SK-N-DZ (cell line): ENCODE measurements at places on chromosomes 2 and 18.

GRCh38 chr2:15076668-15077067 is 444.2 kb downstream of the LRATD1 start:
- no peak for DNase-seq

GRCh38 chr2:25270061-25270460 is 71.7 kb downstream of the DNMT3A start:
- no peak for DNase-seq

GRCh38 chr2:74707837-74708236 is 53.8 kb downstream of the SEMA4F start:
- DNase-seq = no peak

DNA sequence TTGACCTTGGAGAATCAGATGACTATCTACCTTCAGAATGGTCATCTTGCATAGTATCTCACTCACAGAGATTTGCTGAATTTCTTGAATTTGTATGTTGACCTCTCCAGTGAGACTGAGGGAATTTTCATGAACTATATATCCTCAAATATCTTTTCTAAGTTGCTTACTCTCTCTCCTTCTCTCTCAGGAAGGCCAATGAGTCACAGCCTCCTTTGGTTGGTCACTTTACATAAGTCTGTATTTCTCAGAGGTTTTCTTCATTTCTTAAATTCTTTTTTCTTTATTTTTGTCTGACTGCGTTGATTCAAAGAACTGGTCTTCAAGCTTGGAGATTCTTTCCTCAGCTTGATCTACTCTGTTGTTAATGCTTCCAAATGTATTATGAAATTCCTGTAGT is 51.7 kb downstream of the VIT start:
- DNase-seq = no peak

DNA sequence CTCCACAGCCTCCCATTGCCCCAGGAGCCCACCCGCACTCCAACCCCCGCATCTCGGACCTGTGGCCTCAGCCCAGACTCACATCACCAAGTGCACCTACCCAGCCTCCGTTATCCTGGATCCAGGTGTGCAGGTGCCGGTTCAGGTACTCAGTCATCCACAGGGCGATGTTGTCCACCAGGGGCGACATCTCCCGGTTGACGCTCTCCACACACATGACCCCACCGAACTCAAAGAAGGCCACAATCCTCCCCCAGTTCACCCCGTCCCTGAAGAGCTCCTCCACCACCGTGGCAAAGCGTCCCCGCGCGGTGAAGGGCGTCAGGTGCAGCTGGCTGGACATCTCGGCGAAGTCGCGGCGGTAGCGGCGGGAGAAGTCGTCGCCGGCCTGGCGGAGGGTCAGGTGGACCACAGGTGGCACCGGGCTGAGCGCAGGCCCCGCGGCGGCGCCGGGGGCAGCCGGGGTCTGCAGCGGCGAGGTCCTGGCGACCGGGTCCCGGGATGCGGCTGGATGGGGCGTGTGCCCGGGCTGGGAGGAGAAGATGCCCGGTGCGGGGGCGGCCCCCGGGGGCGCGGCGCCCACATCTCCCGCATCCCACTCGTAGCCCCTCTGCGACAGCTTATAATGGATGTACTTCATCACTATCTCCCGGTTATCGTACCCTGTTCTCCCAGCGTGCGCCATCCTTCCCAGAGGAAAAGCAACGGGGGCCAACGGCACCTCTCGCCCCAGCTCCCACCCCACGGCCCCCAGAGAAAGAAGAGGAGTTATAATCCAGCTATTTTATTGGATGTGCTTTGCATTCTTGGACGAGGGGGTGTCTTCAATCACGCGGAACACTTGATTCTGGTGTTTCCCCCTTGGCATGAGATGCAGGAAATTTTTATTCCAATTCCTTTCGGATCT is 1.3 kb downstream of the BCL2 start:
- DNase-seq = peak; percentile 77

GRCh38 chr2:134875309-134875708 is 36.9 kb downstream of the ACMSD start:
- no peak for DNase-seq

DNA sequence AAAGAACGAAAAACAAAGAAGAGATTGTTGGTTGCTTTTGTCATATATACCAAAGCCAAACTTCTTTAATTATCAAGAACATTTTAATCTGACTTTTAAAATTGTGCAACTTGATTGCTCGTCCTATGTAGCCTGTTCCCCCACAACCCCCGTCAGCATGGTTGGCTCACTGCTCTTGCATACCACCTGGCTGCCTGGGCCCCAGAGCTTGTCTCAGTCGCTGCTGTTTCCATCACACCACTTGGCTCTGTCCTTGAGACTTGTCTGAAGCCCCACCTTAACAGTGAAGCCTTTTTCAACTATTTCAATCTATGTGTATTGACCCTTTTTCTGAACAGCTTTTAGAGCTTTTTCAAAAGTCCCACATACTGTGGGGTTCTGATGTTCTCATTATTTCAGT is 270.8 kb downstream of the ZNF407 start:
- DNase-seq = no peak

DNA sequence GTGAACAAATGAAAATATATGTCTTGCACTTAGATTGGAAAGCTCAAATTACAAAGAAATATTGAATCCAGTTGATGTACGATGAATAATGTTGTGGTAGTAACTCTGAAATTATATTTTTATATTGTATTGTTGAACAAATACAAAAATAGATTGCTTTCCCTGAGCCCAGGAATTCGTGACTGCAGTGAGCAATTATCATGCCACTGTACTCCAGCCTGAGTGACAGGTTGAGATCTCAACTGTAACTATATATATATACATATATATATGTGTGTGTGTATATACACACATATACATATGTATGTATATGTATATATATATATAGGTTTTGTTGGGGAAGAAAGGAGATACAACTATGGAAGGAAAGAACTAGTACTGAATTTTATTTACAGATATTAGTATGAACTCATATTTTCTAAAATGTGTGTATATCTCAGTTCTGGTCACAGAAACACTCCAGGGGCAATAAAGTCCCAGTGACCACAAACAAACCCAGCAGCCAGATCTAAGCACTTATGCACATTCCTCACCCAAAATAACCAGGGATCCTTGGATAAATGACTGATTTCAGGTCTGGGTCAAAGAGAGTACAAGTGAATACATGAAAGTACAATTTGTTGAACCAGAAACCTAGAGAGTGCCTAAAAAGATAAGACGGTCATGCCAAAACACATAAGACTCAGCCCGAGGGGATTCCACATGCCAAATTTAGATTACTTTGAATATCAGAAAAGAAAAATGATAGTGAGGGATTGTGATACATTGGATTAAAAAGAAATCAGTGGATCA is 146.3 kb downstream of the TMX3 start:
- DNase-seq = no peak

DNA sequence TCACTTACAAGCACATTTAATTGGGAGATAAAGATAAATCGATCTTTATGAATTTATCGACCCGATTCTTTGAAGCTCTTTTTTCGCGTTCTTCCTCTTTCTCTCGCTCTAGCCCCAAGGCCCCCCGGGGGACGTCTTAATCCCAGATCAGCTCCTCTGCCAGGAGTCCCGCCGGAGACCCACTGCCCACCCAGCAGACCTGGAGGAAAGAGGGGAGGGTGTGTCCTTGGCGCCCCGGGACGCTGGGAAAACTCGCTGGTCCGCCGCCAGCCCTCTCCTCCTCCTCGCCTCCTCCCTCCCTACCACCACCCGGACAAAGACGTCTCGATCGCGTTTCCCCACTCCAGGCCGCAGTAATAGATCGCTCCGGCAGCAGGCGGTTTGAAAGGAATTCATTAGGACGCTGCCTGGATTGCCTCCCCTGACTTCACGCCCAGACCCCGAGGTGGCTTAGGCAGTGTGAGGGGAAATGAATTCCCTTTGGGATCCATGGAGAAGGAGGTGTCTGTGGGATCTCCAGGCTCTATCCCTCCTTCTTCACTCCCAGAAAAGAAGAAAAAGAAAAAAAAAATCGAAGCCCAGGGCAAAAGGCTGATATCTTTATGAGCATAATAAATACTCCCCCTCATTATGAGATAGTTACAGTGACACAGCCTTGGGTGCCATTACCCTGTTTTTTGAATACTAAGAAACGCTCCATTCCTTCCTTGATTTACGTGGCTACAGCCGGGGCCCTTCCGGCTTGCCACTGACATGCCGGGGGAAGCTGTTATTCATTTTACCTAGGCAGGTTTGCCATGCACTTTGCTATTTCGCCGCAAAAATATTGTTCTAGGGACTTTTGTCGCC is 1.8 kb upstream of the GBX2 start:
- DNase-seq = no peak

DNA sequence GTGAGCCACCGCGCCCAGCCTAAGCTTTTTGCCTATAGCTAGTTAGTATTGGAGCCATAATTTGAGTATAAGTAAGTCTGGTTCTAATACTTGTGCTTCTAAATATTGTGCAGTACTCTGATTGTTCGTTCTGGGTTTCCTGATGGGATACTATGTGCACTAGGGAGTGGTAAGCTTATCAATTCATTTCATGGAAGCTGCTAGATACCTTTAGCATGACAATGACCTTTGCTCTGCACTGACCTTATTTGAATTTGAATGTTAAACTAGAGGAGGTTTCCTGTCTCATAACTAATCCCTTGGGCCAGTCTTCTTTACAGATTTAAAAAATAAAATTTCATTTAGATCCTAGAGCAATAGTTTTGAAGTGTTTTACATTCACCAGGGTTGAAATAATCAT is 125.1 kb downstream of the GPD2 start:
- no peak for DNase-seq

GRCh38 chr2:36511858-36512603 is 85.9 kb downstream of the FEZ2 start:
- no peak for DNase-seq

DNA sequence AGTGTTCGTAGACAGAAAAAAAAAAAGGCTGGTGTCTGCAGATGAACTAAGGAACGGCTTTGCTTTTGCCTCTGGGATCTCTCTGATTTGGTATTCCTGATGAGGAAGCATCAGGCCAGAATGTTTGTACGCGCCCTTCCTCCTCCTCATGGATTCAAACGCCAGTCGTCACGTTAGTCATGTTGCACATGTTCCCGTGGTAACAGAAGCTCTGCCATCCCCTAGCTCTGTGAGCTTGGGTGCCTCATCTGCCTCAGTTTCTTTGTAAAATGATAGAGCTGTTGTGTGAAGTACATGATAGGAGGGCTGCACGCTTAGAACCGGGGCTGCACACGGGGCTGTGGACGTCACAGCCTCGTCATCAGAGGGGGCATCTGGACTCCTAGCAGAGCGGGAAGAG is 47.0 kb downstream of the TSHZ1 start:
- DNase-seq = no peak

GRCh38 chr2:84278386-84278785 is 180.7 kb downstream of the SUCLG1 start:
- no peak for DNase-seq

DNA sequence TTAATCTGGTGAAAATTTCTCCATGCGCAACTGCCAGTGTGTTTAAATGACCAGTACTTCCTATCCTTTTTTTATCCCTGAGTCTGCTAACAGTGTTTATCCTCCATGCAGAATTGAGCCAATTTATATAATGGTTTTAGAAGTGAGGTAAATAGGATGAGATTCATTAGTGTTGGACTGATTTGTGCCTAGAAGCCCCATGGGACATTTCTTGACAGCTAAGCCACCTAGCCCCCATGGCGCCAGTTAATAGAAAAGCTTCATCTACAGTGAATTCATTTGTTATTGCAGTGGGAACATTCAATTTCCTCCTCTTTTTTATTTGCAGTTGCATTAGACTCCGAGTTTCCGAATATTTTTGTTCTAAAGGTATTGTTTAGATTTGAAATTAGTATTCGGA is 175.6 kb downstream of the ARL6IP6 start:
- no peak for DNase-seq

DNA sequence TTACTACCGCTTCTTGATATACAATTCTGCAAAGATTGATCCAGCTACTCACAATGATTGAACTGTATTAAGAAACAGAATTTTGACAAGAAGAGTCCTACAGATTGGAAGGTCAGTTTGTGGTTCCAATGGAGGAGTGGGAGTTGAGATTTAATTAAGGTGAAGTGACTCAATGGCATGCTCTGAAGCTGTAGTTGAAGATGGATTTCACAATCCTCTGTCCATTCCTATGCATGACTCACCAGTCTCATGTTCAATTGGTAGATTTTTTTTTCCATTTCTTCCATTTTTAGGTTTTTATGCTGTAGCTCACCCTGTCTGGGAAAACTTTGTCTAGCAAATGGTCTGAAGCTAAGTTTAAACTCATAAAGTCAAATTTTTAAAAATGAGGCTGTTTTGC is 83.3 kb downstream of the DPP4 start:
- no peak for DNase-seq

GRCh38 chr18:56009411-56009810 is 421.4 kb upstream of the TCF4 start:
- no peak for DNase-seq

GRCh38 chr18:7177116-7177744 is 53.7 kb upstream of the LRRC30 start:
- DNase-seq = peak; percentile 67

- no peak for DNase-seq
These were observed 216.7 kb downstream of the TMEM163 start for GRCh38 chr2:134502104-134502503.

- DNase-seq = no peak
These were observed 30.7 kb upstream of the FANCL start for GRCh38 chr2:58271826-58272225.

- no peak for DNase-seq
These were observed 7.2 kb downstream of the LIMS1 start for GRCh38 chr2:108541451-108541850.
